ENCODE measurements at places on chromosomes 16 and 17.

DNA sequence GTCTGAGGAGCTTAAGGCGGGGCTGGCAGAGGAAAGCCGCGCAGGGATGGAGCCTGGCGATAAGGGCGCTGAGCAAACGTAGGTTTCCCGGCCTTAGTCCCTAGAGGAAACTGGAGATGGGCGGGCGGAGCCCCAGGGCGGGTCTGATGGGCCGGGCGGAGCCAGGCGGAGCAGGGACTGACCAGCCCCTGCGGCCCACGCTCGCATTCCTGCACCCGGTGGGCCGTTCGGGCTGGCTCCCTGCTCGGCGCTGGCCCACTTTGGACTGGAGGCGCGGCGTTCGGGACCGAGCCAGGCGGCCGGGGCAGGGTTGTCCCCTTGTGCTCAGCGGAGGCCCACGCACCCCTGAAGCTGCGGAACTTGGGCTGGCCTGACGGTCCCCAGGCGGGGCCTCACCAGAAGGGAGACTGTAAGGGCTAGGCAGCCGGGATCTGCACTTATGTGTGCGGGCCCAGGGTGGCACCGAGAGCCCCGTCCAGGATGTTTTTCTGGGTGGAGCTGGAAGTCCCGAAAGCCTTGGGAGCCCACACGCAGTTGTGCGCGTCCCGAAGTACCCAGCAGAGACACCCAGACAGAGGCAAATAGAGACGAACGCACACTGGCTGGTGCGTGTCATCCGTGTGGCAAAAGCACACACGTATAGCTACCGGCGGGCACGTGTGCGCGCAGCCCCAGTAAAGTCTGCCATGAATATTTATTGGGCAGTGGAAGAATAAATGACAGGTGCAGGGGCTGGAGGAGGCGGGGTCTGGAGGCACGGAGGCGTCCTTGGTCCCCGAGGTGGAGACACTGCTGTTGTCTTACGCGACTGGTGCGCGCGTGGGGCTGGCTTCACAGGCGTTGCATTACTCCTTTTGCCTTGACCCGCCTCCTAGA is 1.4 kb downstream of the PYDC1 start:
- DNase-seq, result peak; percentile 16

- DNase-seq, result no peak
These were observed 5.8 kb downstream of the TRIM25 start for GRCh38 chr17:56908001-56908542.

- DNase-seq, result no peak
These were observed 77.2 kb downstream of the AATF start for GRCh38 chr17:37025847-37026530.

DNA sequence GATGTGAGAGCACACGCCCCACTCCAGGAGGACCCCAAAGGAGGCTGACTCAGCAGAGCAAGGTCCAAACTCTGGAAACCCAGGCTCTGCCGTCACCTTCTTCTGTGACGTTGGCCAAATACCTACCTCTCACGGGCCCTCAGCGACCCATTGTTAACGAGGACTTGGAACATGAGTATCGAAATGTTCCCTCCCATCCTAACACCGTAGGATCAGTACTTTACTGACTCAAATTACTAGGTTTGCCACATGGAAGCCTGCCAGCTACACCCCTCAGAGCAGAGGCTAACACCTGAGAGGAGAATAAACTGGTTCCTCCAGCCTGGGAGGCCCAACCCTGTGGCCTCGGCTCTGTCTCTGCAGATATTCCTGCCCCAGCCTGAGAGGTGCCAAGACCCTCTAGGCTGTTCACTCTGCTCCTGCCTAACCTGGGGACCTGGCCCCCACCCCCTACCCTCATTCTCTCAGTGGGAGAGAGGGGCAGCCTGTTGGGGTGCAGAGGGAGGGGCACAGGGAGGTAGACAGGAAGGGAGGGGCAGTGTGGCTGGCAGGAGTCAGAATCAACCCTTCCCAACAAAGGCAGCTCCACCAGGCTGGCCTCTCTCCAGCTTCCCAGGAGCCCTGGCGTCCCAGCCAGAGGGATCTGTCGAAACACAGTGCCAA is 4.4 kb downstream of the PITPNM3 start:
- DNase-seq, result no peak

DNA sequence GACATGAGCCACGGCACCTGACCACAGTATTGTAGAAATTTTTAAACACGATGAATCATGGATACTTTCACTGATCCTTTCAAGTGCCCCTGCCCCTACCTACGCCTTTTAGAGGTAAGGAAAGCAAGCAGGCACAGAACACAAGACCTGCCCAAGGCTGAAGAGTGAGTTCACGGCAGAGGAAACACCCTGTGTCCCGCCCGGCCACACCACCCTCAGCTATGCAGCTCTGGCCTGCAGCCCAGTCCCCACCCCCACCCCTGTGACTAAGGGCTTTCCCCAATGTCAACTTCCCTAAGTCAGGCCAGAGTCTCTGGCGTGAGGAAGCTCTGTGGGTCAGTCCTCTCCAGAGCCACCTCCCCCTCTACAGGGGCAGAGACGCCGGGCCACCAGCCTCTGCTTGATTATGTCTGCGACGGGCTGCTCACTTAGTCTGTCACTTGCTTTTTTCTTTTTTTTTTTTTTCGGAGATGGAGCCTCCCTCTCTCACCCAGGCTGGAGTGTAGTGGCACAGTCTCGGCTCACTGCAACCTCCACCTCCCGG is 8.4 kb downstream of the SLC16A5 start:
- DNase-seq, result peak; percentile 41

DNA sequence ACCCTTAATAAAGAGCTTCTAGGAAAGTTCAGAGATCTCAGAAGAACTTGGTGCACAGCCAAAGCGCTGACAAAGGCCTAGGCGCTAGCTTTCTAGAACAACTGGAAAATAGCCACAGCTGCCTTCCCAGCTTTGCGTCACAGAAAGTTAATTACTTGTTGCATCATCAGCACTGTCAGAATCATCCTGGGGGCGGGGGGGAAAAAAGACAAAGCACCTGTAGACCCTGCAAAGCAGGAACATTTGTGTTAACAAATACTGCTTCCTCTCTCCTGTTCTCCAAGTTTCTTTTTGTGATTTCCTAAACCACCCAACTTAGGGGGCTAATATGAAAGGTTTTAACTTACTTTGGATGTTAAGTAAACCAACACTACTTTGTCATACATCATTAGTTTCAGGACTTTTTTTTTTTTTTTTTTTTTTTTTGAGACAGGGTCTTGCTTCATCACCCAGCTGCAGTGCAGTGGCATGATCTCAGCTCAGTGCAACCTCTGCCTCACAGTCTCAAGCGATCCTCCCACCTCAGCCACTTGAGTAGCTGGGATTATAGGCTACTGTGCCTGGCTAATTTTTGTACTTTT is 4.8 kb upstream of the AARSD1 start:
- no peak for DNase-seq

GRCh38 chr17:9116861-9117568 is 95.7 kb downstream of the NTN1 start:
- DNase-seq, result no peak

- DNase-seq, result no peak
These were observed 30.0 kb downstream of the MYO18A start for GRCh38 chr17:29150161-29150560.

GRCh38 chr17:915538-916201 is 63.9 kb downstream of the NXN start:
- DNase-seq, result no peak

DNA sequence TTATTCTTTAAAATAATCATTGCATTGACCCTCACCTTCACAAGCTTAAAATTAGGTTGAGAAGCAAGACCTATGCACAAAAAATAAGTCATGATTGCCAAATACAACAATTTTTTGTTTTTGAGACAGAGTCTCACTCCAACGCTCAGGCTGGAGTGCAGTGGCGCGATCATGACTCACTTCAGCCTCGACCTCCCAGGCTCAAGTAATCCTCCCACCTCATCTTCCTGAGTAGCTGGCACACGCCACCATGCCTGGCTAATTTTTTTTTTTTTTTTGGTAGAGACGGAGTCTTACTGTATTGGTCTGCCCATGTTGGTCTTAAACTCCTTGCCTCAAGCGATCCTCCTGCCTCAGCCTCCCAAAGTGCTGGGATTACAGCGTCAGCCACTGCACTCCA is 24.2 kb downstream of the ZNF652 start:
- DNase-seq, result peak; percentile 37
